Osteocyte (in vitro differentiated cells): ENCODE measurements at places on chromosomes 3 and 15. TPM values are rescaled to one million over a fixed set of nuclear protein-coding genes. Genes with fewer than 3 reads are reported as not detected.
A peak's percentile ranks its signal among the peaks of the same experiment; 100 is the strongest.

DNA sequence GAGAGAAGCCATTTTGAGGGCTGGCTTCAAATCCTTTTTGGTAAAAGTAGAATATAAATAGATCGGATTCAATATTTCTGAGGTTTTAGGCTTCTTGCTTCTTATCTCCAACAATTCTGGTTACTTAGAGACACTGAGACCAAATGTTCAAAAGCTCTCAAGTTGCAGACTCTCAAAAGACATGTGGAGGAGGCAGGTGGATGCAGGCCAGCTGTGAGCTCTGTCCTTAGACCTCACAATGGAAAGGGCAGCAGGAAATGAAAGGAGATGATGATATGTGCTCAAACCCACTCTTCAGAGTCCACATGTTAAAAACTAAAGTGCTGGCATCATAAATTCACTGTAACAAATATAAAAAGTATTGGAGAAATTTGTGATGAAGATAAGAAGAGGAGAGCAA lies 424.9 kb upstream of the ALCAM start:
- peaks cover 12% of the 10 kb centered on the region for H3K4me1 ChIP-seq
- DNase-seq: no peak
- no peak overlapping the region for H3K27ac ChIP-seq
- H3K4me3 ChIP-seq: no peak overlapping the region
- no peaks in the 10 kb centered on the region for H3K36me3 ChIP-seq

Gene PLCB2
- 0.40 and 1.2 TPM in 2 replicates for total RNA-seq

Gene IQCF5
- total RNA-seq: not detected in 2 replicates

DNA sequence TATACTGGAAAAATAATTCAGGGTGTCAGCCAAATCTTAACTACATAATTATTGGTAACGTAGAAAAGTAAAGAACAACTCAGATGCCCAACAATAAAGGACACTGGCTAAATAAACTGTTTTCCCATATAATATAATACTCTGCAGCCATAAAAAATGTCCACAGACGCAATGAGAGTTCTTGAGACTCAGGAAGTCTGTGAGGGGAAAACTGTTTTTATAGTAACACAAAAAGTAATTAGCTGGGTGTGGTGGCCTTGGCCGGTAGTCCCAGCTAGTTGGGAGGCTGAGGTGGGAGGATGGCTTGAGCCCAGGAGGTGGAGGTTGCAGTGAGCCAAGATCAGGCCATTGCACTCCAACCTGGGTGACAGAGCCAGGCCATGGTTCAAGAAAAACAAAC lies 5.5 kb upstream of the UBR1 start:
- H3K36me3 ChIP-seq: no peaks in the 10 kb centered on the region
- peaks cover 7% of the 10 kb centered on the region for H3K27me3 ChIP-seq
- no peak overlapping the region for H3K27ac ChIP-seq

DNA sequence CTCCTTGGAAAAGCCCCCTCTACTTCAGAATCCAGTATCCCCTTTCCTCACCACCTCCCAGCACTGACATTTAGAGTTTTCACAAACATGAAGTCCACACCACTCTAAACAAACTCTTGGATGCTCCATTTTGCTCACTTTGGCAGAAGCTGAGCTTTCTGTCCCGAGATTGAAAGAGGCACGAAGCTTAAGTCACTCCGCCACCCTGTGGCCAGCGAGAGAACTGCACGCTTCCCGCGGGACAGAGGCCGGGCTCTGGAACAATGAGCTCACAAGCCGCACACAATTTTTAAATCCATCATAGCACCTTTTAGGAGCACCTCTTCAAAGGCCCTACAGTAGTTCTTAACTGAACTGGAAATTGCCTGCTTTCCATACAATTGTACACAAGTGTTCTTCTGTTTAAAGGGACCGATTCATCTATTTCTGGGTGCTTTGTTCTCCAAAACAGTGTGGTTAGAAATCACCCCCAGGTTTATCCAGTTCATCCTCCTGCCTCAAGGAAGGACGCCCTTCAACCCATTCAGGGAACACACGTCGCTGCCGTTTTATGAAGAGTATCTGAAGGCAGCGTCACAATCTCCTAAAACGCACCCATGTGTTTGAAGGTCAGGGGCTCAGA lies 226.1 kb downstream of the VPS13C start:
- DNase-seq: peak; percentile 92
- H3K27me3 ChIP-seq: peaks cover 43% of the 10 kb centered on the region
- H3K4me1 ChIP-seq: peaks cover 4% of the 10 kb centered on the region
- no peak overlapping the region for H3K4me3 ChIP-seq
- no peaks in the 10 kb centered on the region for H3K36me3 ChIP-seq
- H3K27ac ChIP-seq: no peak overlapping the region

DNA sequence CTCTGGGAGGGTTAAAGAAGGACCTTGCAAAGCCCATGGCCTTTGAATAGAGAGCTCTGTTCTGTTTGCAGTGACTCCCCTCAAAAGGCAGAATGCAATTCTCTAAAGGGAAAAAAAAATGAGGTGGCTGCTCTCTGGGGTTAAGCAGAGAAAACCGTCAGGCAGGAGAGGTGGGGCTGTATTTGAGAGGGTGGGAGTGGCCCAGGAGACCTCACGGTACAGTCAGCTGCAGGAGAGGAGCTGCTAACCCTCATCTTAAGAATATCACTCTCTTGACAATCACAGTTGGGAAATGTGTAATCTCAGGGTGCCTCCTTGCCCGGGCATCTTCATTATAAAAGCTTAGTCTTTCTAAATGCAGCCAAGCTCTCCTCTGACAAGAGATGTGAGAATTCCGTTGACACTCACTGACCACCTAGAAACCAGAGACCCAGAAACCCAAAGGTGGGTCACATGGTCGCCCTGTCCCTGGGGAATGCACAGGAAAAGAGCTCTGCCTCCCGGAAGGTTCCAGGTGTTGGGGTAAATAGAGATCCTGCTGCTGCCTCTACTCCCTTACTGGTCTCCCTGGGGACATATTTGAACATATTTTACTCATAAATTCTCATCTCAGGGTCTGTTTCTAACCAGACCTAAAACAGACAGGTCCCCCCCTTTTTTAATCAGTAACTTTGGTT lies 159.1 kb upstream of the CTDSPL start:
- no peak for DNase-seq
- no peak overlapping the region for H3K4me3 ChIP-seq

Gene MAGEL2
- total RNA-seq: 1.4 and 1.5 TPM in 2 replicates

- no peaks in the 10 kb centered on the region for H3K36me3 ChIP-seq
- H3K4me1 ChIP-seq: no peaks in the 10 kb centered on the region
- no peak overlapping the region for H3K4me3 ChIP-seq
- no peak overlapping the region for H3K27ac ChIP-seq
Observed at GRCh38 chr15:49750553-49750952, 129.7 kb downstream of the DTWD1 start.

DNA sequence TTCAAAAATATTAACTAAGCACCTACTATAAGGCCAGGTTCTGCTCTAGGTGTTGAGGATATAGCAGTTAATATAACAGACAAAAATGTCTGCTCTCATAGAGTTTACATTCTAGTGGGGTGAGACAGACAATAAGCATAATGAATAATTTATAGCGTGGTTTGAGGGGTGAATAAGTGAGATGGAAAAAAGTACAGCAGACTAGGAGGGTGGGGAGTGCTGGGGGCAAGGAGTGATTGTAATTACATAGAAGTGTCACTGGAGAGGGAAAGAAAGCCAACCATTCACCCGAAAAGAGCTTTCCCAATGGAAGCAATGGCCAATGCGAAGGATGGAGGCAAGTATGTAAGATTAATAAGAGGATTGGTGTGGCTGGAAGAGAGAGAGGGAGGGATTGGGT lies 552.9 kb upstream of the KCNMB2 start:
- no peaks in the 10 kb centered on the region for H3K27me3 ChIP-seq
- no peak overlapping the region for H3K27ac ChIP-seq
- H3K4me3 ChIP-seq: no peak overlapping the region
- peaks cover 12% of the 10 kb centered on the region for H3K4me1 ChIP-seq
- H3K36me3 ChIP-seq: no peaks in the 10 kb centered on the region

Gene OCA2
- total RNA-seq: 0.76 and 1.2 TPM in 2 replicates

- H3K36me3 ChIP-seq: no peaks in the 10 kb centered on the region
- no peak overlapping the region for H3K27ac ChIP-seq
- no peaks in the 10 kb centered on the region for H3K27me3 ChIP-seq
- no peak overlapping the region for H3K4me3 ChIP-seq
- H3K4me1 ChIP-seq: no peaks in the 10 kb centered on the region
- DNase-seq: no peak
Observed at GRCh38 chr3:119743921-119744320, 38.0 kb upstream of the NR1I2 start.

- H3K4me3 ChIP-seq: no peak overlapping the region
- DNase-seq: no peak
- no peaks in the 10 kb centered on the region for H3K36me3 ChIP-seq
- no peaks in the 10 kb centered on the region for H3K27me3 ChIP-seq
Observed at GRCh38 chr3:177329854-177330253, 132.6 kb upstream of the TBL1XR1 start.

- H3K4me3 ChIP-seq: no peak overlapping the region
- no peaks in the 10 kb centered on the region for H3K4me1 ChIP-seq
- H3K27ac ChIP-seq: no peak overlapping the region
- DNase-seq: no peak
- H3K36me3 ChIP-seq: no peaks in the 10 kb centered on the region
- peaks cover 43% of the 10 kb centered on the region for H3K27me3 ChIP-seq
Observed at GRCh38 chr3:31240466-31240865, 292.3 kb upstream of the STT3B start.

Gene SHC4
- total RNA-seq: 4.2 and 4.6 TPM in 2 replicates

DNA sequence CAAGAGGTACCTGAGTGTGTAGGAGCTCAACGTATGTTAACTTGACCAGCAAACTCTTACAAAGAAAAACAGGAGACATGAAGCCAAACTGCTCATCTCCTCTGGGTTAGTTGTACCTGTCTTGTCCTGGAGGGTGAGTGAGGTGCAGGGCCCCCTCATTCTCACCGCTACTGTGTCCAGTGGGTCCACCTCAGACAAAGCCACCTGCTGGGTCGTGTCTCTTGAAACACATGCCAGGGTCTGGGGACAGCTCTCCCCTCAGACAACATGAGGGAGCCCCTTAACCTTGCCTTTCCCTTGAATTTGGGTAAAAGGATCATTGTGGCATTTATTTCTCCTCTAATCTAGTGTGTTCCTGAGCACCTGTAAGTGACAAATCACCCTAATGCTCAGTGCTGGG lies 185.6 kb downstream of the TLE3 start:
- no peak overlapping the region for H3K27ac ChIP-seq
- no peaks in the 10 kb centered on the region for H3K4me1 ChIP-seq
- H3K4me3 ChIP-seq: no peak overlapping the region
- H3K27me3 ChIP-seq: peaks cover 29% of the 10 kb centered on the region
- DNase-seq: no peak
- H3K36me3 ChIP-seq: no peaks in the 10 kb centered on the region

DNA sequence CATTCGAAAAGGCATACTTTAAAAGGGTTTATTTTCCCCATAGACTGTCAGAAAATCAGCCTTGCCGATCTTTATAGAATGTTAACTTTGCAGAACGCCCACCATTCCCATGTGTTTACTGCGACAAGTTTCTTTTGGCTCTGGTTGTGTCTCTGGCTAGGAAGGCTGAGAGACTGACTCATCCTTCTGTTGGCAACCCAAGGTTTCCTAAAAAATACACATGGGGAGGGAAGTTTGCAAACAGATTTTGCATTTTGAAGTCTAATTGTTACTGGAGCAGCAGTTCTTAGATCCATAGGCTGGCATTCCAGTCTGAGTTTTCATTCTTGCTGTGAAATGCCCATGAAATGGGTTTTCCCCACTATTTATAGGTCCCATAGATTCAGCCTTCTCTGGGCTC lies 37.9 kb upstream of the MINAR1 start:
- no peaks in the 10 kb centered on the region for H3K36me3 ChIP-seq
- no peak overlapping the region for H3K4me3 ChIP-seq

Gene GXYLT2
- 6.5 and 7.8 TPM in 2 replicates for total RNA-seq

DNA sequence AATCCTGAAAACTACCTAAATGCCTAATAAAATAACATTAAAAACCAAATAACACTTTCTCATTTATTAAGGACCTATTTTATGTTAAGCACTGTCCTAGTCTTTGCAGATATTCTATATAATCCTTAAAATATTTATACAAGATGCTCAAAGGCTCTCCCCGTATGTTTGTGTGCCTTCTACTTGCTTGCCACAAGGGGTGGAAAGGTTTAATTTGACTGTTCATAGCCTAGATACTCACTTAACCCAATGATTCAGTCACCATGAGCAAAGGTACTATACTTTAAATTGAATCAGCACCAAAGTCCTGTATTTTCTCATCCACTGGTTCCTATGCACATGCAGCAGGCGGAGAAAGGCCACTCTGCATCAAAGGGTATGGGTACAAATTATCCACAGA lies 32.0 kb downstream of the LSAMP start:
- H3K36me3 ChIP-seq: no peaks in the 10 kb centered on the region
- peaks cover 6% of the 10 kb centered on the region for H3K27me3 ChIP-seq
- H3K27ac ChIP-seq: no peak overlapping the region
- no peak for DNase-seq

DNA sequence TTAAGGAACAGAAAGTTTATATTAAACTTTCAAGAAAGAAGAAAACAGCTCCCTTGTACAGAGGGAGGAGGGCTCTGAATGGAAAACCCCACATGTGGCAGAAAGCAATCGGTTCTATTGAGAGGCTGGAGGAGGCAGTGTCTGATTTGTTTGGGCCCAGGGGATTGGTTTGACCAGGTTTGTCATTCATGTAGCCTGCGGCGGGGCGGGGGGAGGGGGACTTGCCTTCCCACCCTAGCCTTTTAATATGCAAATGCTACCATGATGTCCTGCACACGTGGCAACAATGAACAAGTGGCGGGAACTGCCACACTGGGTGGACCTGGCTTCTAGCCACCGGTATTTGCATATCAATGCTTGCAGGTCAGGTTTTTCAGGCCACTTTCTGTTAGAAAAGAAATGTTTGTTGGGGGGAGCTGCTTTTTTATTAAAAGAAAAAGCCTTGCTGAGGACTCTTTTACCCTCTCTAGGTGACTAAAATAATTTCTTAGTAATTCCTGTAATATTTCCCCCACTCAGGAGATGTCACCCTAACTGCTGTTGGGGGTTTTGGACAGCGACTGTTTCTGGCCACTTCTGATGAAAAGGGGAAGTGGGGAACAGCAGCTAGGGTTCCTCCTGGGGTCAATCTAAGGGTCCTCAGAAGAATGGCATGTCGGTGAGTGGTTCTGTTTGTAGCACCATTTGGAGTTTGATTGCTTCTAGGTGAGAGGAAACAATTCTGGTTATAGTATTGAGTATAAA lies 691.2 kb downstream of the TBL1XR1 start:
- no peak for DNase-seq
- peaks cover 9% of the 10 kb centered on the region for H3K27me3 ChIP-seq
- no peak overlapping the region for H3K27ac ChIP-seq
- H3K4me1 ChIP-seq: no peaks in the 10 kb centered on the region
- H3K36me3 ChIP-seq: no peaks in the 10 kb centered on the region
